ENCODE measurements at places on chromosomes 16 and 17.

DNA sequence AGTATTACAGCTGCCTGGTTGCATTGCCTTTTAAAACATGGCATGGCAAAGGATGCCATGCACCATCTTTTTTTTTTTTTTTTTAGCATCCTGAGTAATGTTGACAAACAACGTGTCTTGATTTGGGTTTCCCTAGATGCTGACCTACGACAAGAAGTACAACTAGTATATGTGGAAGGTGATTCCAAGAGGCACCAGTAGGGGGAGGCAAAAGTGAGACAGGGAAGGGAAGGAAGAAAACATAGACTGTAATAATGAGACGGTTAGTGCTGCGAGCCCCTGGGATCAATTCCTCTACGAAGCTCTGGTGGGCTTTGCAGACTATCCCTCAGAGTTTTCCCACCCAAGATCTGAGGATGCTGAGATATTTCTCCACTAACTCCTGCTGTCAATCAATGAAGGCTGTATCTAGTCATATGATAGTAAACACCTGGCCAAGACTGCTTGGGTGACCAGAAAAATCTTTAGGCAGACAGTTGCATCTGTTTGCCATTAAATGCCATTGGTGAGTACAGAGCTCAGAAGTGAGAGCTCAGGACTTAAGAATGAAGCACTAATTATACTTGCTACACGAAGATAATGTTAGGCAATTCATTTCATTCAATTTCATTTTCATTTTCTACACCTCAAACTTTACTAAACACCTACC, 458.6 kb upstream of the GOT2 start:
- no peak for DNase-seq

- no peak for DNase-seq
Observed at GRCh38 chr17:40283662-40284061, 4.0 kb upstream of the CDC6 start.

DNA sequence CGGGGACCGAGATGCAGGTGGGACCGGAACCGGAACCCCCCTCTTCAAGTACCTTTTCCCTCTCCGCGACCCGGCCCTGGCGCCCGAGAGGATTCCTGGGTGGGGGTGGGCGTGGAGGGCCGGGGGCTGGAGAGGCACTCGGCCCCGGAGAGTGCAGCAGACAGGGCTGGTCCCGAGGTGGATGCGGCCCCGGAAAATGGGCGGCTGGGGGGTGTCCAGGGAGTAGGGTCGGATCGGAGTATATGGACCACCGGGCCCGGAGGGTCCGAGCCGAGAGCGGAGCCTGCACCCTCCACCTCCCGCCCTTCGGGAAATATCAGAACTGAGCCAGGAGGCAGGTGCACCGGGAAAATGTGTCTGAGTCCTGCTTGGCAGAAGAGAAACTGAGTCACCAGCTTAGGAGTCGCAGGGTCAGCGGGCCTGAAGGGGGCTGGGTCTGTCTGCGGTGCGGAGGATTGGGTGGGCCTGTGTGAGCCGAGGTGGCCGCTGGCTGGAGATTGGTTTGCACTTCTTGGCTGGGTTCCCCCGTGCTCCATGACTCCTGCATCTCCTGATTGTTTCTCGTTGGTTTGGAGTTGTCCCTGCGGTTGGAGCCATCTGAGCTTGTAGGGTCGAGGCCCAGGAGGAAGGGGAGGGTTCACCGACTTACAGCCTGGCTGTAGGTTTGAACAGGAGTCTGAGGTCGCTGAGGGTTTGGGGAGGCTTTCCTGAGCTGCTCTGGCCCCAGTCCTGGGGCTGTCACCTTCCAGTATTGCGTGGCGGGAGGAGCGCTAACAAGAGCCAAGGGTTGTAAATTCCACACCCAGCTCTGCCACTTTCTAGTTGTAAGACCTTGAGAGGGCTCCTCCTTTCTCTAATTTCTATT, 518 bp downstream of the SH2B1 start:
- DNase-seq, result no peak

- DNase-seq, result no peak
Observed at GRCh38 chr17:39834017-39834416, 30.1 kb downstream of the IKZF3 start.

DNA sequence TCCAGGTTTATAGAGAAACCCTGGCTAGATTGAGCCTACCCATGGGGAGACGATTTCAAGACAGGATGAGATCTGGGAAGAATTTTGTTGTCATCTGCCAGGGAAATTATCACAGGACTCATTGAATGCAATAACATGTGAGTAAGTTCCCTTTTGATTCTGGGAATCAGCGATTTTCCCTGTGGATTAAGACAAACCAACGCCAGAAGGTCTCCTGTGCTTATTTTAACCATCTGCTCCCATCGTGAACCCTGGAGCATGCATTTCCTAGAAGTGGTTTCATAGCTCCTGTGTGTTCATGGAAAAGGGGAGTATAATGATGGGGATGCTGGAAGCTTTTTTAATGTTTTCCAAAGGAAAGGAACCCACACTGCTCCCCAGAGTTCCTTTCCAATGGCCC, 21.0 kb upstream of the ARHGAP44 start:
- no peak for DNase-seq

DNA sequence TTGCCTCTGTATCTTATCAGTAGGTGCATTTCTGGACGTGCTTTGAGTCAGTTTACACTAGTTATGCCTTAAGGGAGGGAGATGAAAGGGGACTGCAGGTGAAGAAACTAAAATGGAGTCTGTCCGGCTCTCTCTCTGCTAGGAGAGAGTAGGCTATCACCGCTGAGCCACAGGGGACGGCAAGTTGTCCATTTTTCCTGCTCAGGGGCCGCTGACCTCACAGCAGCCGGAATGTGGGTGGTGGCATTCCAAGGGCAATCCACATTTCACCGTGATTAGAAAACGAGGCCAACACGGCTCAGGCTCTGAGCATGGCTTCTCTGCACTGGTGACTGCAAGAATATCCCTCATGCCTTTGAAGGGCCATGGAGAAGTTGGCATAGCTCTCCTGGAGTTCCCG, 19.0 kb upstream of the KLHDC4 start:
- no peak for DNase-seq

DNA sequence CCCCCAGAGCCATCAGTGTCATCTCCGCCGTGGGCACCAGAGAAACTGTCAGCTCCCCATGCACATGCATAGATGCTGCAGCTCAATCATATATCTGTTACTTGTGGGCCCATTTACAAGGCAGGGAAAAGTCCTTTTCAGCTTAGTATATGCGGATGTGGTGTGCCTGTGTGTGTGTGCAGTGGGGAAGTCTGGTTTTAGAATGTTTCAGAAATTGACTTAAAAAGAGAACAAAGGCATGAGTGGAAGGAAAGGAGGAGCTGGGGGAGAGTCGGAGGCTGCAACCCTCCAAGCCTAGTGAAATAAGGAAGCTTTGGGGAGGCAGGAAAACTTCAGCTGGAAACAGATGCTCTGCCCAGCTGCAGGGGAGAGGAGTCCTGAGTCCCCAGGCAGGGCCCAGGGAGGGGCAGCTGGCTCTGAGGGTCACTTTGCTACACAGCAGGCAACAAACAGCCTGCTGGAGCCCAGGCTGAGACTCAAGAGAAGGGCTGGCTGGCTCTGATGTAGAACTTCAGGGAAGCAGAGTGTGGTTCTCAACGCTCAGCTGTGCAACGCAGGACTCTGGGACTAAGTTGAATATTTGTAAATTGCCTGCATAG, 11.1 kb upstream of the CD300LD start:
- no peak for DNase-seq

GRCh38 chr17:70373369-70373768, 204.0 kb downstream of the KCNJ2 start:
- DNase-seq, result no peak

DNA sequence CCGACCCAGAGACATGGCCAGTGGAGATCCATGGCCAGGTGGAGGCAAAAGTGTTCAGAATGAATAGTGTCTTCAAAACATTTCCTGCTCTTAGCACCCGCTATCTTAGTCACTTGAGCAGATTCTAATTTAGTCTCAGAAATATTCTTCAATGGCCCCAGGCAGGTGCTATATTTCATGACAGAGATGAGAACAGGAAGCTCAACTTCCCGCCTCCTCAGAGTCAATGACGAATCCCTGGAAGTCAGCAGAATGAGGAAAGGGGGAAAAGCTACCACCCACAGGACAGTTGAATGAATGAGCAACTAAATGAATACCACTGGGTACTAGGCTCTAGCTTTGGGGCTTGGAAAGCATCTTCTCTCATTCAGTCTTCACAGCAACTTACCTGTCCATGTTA, 147.2 kb downstream of the ASIC2 start:
- no peak for DNase-seq

DNA sequence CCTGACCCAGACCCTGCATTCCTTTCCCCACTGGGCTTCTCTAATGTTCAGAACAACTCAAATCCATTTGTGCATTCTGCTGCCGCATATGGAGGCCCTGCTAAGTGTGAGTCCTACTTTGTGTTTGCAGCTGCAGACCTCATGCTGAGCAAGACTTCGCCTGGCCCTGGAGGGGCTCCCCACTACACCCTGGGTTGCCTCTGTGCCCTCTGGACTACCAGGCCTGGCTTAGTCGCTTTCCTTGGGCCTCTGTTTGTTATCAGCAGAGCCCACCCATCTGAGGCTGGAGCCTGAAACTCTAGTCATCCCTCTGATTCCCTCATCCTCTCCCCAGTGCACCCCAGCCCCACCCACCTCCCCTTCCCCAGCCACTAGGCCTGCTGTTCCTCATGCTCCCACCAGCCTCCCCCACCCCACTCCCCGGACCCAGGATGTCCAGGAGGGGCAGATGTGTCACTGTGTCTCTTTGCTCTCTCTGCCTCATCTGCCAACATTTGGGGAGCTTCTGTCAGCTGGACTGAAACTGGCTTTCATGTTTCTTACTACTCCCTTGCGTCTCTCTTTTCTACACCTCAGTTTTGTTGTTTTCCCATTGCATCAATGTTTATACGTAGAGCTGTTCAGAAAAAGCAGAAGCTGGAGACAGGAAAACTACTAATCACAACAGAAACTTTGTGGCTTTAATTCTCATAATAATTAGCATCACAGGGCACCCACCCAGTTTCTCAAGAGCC, 17.9 kb upstream of the CD300E start:
- no peak for DNase-seq

Measured in activated T-cell treated with anti-CD3 and anti-CD28 coated beads, Interleukin-2, amount 50 U/mL, for 4 hours (primary cell).